ENCODE measurements at places on chromosomes 2 and 18.

GRCh38 chr18:22191346-22191695 lies 21.9 kb downstream of the GATA6 start:
- DNase-seq = no peak
- peaks cover 31% of the 10 kb centered on the region for H3K27me3 ChIP-seq
- no peak overlapping the region for H3K27ac ChIP-seq
- no peaks in the 10 kb centered on the region for H3K4me1 ChIP-seq
- H3K4me3 ChIP-seq = no peak overlapping the region
- no peaks in the 10 kb centered on the region for H3K36me3 ChIP-seq

DNA sequence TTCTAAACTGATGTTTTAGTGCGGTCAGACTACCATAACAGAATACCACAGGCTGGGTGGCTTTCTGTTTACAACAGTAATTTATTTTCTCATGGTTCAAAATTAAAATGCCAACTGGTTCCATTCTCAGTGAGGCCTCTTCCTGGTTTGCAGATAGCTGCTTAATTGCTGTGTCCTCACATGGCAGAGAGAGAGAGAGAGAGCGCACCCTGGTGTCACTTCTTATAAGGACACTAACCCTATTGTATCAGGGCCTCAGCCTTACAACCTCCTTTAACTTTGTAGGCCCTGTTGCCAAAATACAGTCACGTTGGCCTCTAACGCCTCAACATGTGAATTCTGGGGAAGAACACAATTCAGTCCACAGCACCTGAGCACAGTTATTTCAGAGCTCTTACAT lies 37.5 kb upstream of the ZNF385B start:
- no peak overlapping the region for H3K4me3 ChIP-seq
- DNase-seq = no peak
- H3K4me1 ChIP-seq = no peaks in the 10 kb centered on the region
- H3K27ac ChIP-seq = no peak overlapping the region
- peaks cover 4% of the 10 kb centered on the region for H3K27me3 ChIP-seq

DNA sequence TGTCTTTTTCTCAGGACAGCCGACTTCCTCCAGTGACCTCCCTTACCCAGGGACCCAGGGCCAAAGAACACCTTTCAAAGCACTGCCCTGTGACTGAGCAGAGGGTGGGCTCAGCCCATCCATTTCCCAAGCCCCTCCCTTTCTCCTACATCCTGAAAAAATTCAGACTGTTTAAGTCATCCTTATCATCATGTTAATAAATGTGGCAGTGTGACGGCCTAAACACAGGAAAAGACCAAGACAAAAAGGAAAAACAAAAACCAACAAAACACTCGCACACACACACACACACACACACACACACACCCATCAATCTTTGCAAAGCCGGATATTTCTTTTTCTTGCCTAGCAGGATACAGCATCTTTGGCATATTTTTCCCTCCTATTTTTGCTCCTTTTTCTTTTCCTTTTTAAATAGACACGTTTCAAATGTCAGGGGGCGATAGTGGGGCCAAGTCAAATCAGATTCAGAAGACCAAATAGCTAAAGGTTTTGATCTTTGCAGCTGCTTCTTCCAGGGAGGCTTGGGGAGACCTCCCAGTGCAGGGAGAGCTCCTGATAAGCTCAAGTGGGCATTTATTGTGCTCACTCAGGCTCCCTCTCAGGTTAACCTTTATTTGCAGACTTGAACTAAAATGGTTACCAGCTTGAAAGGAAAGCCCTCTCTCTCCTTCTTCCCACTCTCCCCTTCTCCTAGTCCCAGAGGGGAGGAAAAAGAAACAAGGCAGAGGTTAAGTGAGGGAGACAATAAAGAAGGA lies 39.5 kb upstream of the NRP2 start:
- no peak for DNase-seq
- H3K36me3 ChIP-seq = no peaks in the 10 kb centered on the region
- no peak overlapping the region for H3K27ac ChIP-seq

GRCh38 chr18:53567929-53568574 lies 656.4 kb downstream of the MBD2 start:
- no peaks in the 10 kb centered on the region for H3K36me3 ChIP-seq
- no peak overlapping the region for H3K4me3 ChIP-seq
- no peaks in the 10 kb centered on the region for H3K27me3 ChIP-seq

DNA sequence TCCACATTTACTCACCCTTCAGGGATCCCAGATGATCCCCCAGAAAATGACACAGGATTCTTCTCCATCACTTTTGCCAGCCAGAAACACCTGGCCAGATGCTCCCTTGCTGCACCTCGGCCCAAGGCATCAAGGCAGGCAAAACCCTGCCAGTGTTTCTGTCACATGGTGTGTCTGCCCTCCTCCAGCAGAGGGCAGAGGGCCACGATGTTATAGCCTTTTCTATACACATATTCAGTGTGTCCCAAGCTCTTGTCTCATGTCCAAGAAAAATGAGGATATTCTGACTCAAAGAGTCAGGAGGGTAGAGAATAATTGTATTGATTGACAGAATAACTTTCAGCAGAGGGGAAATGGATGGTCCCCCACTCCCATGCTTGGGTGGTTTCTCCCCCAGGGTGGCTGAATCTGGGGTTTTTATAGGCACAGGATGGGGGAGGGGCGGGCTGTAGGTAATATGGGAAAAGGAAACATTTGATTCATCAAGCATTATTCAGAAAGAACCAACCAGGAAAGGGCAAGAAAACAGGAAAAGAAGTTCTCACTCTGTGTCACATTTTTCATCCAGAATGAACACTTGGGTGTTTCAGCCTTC lies 933.9 kb downstream of the TRIB2 start:
- no peaks in the 10 kb centered on the region for H3K4me1 ChIP-seq
- no peak for DNase-seq
- no peaks in the 10 kb centered on the region for H3K27me3 ChIP-seq
- H3K36me3 ChIP-seq = no peaks in the 10 kb centered on the region
- no peak overlapping the region for H3K4me3 ChIP-seq
